ENCODE measurements at places on chromosomes 2 and 18. TPM values are rescaled to one million over a fixed set of nuclear protein-coding genes. Genes with fewer than 3 reads are reported as not detected.

TLX2 gene
- not detected for total RNA-seq

BCL11A gene
- 4.4 TPM for total RNA-seq

TCF23 gene
- total RNA-seq = not detected

SULT1C4 gene
- total RNA-seq = 50.1 TPM

CAB39 gene
- 96.3 TPM for total RNA-seq

CYTIP gene
- 1.3 TPM for total RNA-seq

CPLX4 gene
- not detected for total RNA-seq

HPCAL1 gene
- total RNA-seq = 138 TPM

C2orf81 gene
- total RNA-seq = 2.7 TPM

PRSS56 gene
- total RNA-seq = not detected

FASTKD1 gene
- 15.3 TPM for total RNA-seq

TGIF1 gene
- 165 TPM for total RNA-seq

GRCh38 chr2:98985905-98986666 lies 50.1 kb upstream of the CRACDL start:
- DNase-seq = no peak

- DNase-seq = peak; percentile 33
These were observed 36.5 kb downstream of the SEMA4F start for GRCh38 chr2:74690571-74690970.

DNA sequence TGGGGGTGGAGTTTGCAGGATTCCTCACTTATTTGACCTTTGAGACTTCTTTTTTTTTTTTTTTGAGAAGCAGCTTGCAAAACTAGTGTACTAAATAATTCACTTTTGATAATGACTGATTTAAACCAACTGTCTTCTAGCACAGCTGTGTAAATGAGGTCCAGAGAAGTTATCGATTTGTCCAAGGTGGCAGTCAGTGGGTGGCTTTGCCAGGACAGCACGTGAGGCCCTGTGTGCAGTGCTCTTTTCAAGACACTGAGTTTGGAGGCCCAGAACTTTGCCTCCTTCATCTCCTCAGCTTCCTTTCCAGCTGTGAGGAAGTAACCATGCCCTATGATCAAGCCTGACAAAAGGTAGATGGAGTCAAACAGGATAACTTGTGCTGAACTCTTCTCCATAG lies 92.9 kb upstream of the LCLAT1 start:
- DNase-seq = no peak

DNA sequence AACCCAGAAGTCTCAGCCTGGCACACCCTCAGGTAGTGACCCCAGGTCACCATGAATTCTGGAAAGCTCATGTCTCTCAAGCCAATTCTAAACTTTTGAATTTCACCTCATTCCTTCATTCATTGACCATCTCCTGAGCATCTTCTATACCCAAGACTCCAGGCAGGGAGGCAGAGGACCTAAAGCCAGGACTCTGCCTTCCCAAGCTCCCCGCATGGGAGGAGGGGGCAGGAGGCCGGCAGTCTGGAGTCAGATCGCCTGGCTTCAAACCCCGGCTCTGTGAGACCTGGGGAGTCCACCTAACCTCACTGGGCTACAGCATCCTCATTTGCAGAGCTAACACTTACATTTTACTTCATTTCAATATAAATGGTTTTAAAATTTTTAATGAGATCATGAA lies 59.0 kb downstream of the SMAD7 start:
- no peak for DNase-seq

DNA sequence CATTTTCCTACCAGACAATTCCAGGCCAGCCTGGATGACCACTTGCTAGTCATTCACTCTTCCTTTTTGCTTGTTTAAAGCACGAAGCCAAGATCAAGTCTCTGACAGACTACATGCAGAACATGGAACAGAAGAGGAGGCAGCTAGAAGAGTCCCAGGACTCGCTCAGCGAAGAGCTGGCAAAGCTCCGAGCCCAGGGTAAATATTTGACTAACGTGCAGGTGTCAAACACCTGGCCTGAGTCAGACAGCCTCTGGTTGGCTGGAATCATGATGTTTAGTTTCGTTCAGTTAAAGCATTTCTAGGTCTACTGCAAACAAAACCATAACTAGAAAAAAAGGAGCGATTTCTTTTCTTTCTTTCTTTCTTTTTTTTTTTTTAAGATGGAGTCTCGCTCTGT lies 44.2 kb upstream of the LYPD6B start:
- DNase-seq = no peak

DNA sequence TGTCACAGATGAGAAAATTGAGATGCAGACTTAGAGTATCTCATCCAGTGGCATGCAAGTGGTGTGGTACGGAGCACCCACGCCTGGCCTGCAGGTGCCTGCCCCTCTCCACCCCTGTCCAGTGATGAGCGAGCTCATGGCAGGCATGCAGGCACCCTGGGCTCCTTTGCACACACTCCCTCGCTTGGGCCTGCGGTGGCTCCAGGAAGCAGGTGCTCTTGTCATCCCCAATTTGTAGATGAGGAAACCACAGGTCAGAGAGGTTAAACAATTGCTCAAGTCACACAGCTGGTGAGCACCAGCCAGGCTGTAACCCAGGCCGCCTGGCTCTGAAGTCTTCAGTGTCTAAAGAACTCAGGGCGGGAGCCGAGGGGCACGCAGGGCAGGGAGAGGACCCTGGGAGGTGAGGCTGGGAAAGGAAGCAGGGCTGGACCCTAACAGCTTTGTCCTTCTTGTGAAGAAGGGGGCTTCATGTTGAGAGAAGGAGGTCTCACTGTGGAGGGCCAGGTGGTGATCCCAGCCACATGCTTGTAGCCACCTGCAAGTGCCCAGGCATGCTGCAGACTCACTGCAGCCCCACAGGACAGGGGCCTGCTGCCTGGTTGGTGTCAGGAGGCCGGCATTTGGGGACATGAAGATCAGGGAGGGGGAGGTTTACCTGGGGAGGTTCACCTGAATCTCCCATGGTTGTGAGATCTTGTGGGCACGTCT lies 166.2 kb downstream of the SH3RF3 start:
- DNase-seq = no peak

GRCh38 chr18:46625069-46625468 lies 32.0 kb downstream of the LOXHD1 start:
- DNase-seq = no peak

DNA sequence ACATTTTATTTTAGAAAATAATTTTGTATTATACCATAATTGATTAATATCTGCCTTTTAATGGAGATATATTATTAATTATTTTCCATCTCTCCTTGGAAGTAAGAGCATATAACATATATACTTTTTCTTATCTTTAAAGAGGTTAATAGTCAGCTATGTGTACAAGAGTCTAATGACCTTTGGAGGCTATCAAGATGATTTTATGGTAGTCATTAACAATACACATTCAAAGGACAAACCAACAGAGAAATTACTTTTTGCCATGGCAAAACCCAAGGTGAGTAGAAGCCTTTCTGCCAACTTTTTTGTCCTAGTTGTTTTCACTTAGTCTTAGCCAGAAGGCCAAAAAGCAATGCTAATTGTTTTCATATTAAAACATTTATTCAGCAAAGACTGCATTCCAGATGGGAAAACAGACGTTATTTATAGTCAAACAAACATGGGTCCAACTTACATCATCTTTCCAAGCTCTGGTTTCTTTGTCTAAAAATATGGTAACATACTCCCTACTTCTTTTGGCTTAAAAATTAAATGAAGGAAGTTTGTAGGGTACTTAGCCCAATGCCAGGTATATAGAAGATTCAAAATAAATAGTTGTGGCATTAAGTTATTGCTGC lies 9.6 kb upstream of the DYNC2LI1 start:
- DNase-seq = no peak

DNA sequence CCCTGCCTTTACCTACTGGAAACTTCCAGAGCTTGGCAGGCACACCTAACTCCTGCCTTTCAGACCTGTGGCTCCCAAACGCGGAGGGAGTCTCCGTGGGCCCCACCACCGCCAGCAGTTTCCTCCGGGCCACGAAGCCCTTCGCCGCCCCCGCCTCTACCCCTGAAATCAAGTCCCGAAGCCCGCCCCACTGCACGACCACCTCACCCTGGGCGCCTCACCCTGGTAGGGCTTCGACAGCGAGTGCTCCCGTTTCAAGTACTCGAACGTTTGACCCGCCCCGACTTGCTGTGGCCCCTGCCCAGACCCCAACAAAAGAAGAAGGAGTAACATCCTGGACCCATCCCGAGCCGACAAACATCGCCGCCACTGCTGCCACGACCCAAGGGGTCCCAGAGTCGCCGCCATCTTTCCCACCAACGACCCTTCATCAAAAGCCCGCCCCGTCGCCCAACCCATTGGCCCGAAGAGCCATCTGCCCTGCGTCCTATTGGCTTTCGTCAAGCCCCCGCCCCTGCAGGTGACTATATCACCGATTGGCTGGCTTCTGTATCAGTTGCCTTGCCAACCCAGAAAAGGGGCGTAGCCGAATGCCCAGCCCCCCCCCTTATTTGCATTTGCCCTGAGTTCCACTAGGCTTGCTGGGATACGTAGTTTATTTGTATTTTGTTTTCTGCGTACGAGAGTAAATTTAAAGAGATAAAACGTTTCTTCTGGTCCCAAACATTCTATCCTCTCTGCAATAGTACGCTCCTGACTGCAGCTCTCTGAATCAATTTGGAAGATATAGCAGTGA lies at the start of gene LMAN2L:
LMAN2L (minus strand) TSS at position 432 of the 796 bp plus-strand sequence; CDS start at position 408, 24 bp downstream.
- DNase-seq = peak; percentile 59

- DNase-seq = no peak
These were observed 19.5 kb downstream of the INPP4A start for GRCh38 chr2:98463988-98464771.

DNA sequence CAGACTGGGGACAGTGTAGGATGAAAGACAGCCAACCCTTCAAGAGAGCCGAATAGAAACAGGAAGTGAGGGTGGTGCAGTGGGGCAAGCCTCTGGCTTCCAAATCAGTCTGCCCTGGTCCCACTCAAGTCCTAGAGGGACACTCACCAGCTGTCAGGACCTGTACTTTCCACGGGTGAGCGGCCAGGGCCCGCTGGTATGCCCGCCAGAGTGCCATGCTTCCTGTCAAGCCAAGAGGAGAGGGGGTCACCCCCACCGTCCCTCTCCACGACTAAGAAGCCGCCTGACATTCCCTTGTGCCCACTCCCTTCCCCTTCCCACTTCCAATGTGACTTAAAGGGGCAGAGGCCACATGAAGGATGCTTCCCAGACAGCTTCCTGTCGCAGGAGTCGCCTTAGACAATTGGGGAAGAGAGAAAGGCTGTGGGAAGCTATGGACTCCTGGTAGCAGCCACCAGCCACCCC lies 564 bp downstream of the MPV17 start:
- DNase-seq = no peak

GRCh38 chr18:54679318-54680149 lies 88.5 kb downstream of the DYNAP start:
- DNase-seq = no peak

- DNase-seq = no peak
These were observed 22.8 kb downstream of the ZSCAN30 start for GRCh38 chr18:35267161-35267651.

DNA sequence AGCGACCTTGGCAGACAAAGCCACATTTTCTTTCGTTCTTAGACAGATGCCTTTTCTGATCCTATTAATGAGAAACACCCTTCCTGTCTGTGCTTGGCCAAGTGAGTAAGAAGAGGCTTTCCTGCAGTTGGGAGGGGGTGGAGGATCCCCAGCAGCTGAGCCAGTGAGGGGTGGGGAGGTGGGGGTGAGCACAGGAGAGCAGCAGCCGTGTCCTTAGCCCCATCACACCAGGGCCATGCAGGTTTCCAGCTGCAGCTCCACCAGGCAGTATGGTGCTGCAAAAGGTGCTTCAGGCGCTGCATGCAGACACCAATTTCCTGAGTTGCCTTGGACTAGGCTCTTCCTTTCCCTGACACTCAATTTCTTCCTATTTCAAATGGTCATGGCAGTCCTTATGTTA lies 123.3 kb upstream of the SIX2 start:
- no peak for DNase-seq

GRCh38 chr18:37524498-37525261 lies 40.9 kb downstream of the CELF4 start:
- no peak for DNase-seq

DNA sequence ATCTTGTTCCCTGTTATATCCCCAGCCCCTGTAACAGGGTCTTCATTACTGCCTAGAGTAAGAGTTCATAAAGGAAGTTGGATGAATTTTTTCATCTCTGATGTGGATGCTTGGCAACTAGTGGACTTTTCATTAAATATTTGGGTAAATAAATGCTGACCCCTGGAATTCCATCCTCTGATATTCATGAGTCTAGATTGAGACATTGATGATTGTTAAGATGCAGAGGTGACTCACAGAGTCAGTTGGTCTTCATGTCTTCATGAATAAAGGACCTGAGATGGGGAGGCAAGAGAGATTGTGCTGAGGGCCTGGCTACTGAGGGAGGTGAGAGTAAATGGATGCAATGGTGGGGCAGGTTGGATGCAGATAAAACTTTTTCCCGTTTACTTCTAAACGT lies 132.7 kb upstream of the NT5C1B start:
- no peak for DNase-seq

- no peak for DNase-seq
These were observed 270.5 kb upstream of the NCKAP5 start for GRCh38 chr2:133838642-133839365.

- DNase-seq = no peak
These were observed 16.4 kb downstream of the TMEM18 start for GRCh38 chr2:660586-661359.

- no peak for DNase-seq
These were observed 1221.9 kb upstream of the NXPH2 start for GRCh38 chr2:140002110-140002509.

- DNase-seq = no peak
These were observed 130.6 kb upstream of the HAAO start for GRCh38 chr2:42922790-42923579.

All from epithelial cell of proximal tubule (primary cell).